ENCODE measurements at places on chromosomes 7 and 10.

GRCh38 chr10:124071141-124071540 lies 22.3 kb downstream of the CHST15 start:
- DNase-seq, result no peak

GRCh38 chr10:22648547-22648961 lies 65.8 kb downstream of the PIP4K2A start:
- DNase-seq, result no peak

- no peak for DNase-seq
Observed at GRCh38 chr10:79254333-79255006, 92.8 kb upstream of the PPIF start.

DNA sequence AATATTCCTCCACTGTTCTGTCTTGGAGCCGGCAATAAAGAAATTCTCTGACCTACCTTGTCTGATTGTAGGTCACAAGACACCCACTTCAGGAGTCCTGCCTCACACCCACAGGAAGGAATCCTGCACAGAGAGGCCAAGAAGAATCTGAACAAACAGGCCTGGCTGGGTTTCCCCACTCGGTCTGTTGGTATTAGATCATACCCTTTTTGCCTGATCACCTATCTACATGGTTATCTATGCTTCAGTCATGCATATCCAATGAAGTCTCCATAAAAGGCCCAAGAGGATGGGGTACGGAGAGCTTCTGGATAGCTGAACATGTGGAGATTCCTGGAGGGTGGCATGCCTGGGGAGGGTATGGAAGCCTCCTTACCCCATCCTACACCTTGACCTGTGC lies 12.3 kb downstream of the OGDH start:
- no peak for DNase-seq

- no peak for DNase-seq
Observed at GRCh38 chr10:24240041-24240751, 31.3 kb downstream of the KIAA1217 start.

GRCh38 chr7:27125986-27126394 lies 4.6 kb downstream of the HOXA4 start:
- no peak for DNase-seq

- peak; percentile 6 for DNase-seq
Observed at GRCh38 chr10:96720422-96721206, at the start of gene PIK3AP1. Gene PIK3AP1, minus strand, starts transcription at chr10:96720514. Its CDS starts 120 bp downstream, at chr10:96720394.

DNA sequence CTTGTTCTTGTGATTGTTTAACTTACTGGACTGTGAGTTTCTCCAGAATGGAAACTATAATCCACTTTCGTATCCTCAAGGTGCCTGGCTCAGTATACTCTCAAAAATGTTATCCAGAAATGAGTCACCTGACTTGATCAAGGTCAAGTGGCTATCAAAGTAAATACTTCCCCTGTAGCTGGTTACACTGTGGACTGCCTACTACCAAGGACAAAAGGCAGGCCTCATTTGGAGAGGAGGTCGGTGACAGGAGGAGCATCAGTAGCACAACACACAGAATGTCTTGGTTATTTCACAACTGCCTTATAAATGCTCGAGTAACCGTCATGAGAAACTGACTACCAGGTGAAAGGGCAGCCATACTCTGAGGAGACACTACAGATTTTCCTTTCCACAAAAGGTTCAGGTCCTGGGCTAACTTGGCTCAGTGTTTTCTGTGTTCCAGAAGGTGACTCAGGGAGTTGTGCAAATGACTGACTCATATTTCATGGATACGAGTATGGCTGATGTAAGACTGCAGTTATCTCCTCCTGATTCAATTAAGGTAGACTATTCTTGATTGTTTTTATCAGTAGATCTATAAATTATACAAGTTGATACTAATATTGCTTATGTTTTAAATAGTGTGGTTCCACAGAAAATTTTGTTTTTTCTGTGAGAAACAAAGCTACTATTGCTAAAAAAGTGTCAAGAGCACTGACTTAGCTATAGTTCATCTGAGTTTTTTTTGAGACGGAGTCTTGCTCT lies 4.2 kb upstream of the CCNY start:
- DNase-seq, result no peak

GRCh38 chr7:112283382-112283910 lies 77.0 kb downstream of the ZNF277 start:
- DNase-seq, result no peak

DNA sequence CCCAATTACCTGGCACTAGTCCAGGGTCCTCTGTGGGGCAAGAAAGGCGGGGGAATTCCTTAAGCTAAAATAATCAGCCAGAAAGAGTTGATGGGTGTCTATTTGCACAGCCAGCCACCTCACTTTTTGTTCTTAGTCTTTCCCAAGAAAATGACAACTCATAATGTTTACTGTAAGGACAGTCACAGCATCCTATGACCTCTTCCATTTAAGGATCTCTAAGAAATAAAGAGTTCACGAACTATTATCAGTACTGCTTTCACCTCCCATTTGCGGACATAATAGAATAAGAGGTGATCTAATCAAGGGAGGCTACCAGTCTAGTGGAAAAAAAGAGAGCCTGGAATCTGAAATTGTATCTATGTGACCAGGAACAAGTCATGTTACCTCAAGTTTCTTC lies 72.4 kb upstream of the LRRC17 start:
- no peak for DNase-seq

DNA sequence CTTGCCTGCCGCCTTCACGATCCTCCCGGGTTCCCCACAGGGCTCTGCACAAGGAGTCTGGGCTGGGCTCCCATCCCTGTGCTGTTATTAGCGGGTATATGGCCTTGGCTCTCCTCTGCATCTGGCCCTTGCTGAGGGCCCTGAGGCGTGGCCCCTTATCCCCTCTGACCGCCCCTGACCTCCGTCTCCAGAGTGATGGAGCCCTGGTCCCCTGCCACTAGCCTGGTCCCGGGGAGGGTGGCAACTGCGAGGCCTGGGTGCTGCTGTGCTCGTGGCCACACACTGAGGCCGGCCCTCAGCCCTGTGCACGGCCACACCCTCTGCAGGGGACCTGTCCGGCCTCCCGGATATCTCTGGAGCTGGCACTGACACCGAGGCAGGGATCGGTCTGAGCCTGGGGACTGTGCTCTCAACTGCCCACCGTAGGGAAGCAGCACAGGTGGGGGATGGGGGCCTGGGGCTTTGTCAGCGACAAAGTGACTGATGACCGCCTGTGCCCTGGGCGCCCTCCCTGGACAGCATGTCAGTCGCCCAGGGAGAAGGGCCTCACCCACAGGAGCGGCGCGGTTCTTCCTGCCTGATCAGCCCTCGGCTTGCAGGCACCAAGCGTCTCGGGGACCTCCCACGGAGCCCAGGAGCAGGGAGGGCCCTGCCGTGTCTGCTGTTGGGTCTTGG lies 72.4 kb downstream of the NKX6-2 start:
- no peak for DNase-seq

DNA sequence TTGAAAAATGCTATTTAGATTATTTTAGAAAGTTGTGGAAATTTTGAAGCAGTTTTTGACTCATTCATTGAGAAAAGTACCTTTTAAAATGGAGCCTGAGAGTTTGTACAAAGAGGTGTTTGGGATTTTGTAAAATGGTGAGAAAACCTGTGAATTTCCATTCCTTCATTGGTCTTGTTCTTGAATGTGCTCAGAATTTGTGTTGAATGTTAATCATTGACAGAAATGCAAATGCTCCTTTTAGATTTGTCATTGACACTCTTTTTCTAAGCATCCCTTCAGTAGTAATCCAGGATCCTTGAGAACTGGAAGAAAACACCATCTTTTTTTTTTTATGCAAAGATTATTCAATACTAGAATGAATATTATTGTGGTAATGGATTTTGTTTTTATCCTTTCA lies 74.8 kb downstream of the LCOR start:
- no peak for DNase-seq

GRCh38 chr7:155371331-155371883 lies 73.7 kb downstream of the INSIG1 start:
- DNase-seq, result no peak

- DNase-seq, result no peak
Observed at GRCh38 chr10:126022841-126023240, 126.5 kb downstream of the FANK1 start.

DNA sequence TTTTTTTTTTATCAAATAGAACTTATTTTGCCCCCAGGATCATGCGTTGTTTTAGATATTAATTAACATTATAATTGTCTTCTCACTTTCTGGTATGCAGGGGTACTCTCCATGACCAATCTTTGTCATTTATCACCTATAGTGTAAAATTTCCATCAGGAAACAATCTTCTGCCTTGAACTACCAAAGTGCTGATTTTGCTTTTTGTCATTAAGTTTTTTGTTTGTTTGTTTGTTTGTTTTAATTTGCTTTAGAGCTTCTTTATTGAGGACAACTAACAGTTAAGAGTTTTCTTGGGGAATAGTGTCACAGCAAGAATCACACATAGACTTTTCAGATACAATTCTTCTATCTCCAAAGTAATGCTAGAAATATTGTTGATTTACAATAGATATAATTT lies 171.2 kb upstream of the PRPS1L1 start:
- DNase-seq, result no peak

DNA sequence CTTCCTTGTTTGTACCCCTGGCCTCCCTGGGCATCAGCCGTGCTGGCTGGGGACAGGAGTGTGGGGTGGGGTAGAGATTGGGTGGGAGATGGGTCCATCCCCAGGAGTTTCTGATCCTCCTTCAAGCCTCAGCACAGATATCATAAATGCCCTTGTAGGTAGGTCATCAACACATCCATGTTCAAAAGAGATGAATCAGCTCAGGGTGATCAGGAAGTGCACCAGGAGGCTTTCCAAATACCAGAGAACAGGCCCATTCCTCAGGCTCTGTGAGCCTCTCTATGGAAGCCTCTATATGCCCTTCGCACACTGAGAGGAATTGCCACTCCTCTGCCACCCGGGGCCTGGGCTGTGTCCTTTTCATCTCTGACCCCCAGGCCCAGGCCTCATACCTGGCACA lies 31.9 kb upstream of the ADCYAP1R1 start:
- no peak for DNase-seq

DNA sequence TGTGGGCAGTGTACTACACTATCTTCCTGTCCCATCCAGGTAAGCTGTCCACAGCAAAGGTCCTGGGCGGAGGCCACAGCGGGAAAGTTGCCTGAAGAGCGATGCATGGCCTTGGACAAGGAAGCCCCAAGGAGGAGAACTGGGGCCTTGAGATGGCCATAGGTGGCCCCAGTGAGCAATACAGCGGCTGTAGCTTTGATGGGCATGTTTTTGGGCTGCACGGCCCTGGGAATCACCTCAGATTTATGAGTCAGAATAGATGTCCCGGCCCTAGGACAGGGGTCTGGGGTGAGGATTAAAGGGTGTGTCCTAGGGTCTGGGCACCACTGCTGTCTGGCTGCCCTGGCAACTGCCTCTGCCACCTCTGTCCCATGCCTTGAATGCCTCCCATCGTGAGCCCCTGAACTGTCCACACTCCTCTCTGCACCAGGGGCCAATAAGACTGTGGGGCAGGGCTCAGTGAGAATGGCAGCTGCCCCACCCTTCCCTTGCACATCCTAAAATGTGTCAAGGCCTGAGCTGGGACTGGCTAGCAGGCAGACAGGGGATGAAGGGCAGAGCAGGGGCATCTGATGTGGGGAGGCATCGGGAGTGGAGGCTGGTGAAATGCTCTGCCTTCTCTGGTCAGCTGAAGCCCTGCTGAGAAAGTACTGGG lies 9.4 kb upstream of the IRF5 start:
- no peak for DNase-seq

DNA sequence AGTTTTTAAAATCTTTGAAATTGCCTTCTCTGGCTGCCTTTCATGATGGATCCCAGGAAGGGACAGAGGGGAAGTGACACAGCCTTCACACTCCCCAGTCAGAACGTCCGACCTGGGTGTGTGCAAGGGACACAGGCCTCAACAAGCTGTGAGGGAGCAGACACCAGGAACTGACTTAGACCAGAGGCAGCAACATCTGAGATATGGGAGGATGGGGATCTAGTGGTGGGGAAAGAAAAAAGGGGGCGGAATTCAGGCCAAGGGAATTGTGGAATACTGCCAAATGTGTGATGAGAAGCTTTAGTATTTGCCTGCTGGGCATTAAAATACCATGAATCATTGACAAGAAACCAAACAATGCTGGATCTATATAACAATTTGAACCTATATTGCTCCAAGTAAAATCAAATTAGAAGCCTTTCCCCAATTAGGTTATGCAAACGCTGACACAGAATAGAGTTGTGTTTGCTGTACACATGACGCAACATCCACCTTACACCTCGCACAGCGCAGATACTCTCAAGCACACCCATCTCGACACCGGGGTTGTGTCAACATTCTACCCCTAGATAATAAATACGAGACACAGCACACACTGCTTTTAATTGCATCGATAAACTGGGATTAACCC lies 17.2 kb upstream of the MNX1 start:
- no peak for DNase-seq

DNA sequence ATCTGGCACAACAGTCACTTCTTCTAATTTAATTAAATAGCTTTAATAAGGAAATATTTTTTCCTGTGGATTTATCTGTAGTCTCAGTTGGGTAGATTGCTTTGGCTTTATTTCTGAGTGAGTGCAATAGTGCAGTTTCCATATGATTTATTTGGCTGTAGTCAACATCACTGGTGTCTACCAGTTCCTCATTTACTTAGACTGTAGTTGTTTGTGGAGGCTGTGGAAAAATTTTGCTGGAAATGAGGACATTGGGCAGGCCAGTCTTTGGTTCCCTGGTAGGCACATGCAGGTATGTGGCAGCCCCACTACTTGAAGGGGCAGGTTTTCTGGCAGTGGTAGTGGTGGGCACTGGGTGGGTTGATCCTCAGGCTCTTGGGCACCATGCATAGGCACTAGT lies 15.5 kb downstream of the TAS2R40 start:
- DNase-seq, result no peak

GRCh38 chr7:48782511-48782910 lies 141.8 kb upstream of the CDC14C start:
- DNase-seq, result no peak

DNA sequence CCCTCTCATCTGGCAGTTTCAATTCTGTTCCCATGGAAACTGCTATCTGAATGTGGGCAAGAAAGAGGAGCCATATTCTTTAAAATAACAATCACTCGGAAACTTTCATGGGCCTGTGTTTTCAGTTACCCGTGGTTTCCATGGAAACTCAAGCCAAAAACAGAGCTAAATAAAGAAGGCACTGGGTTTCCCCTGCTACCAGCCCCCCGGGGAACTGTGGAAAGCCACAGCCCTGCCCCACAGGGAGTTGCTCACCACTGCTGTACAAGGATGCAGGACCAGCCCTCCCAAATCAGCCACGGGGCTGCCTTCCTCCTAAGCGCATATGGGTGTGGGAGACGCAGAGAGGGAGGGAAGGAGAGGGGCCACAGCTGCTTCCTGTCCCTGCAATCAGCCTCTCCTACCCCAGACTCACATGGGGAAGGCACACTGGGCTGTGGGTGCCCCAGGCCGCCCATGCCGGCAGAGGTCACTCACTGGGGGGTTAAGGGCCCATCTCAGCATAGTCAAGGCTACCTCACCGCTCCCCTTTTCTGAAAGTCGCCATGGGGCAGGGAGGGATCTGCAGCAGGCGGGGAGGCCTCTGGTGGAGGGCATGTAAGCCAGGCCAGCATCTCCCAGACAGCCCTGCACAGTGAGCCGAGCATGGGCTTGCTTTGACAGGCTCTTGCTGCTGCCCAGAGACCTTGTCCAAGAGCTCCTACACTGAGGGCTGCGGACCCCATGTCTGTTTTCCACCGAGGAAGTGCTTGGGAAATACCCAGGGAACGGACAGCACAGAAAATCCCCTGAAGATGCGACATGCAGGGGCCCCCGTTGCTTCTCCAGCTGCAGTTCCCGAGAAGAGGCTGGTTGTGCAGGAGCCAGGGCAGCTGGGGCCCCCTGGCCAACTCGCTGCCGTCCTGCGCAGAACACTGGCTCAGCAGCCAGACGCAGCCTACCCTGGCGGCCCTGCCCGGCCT lies 157.3 kb upstream of the PPP2R2D start:
- DNase-seq, result no peak

GRCh38 chr10:125548356-125548755 lies 134.6 kb downstream of the TEX36 start:
- no peak for DNase-seq

Data from stimulated activated CD4-positive, alpha-beta T cell treated with anti-CD3 and anti-CD28 coated beads, Interleukin-1b, Interleukin-23, amount 100 ng/mL, for 1 hour (primary cell).